ENCODE measurements at places on chromosomes 3 and 15. TPM values are rescaled to one million over a fixed set of nuclear protein-coding genes. Genes with fewer than 3 reads are reported as not detected.

CHRNA7 gene
- 0.16 TPM for total RNA-seq

MASP1 gene
- not detected for total RNA-seq

GNAT1 gene
- not detected for total RNA-seq

SERP1 gene
- total RNA-seq = 123 TPM

PLA2G4E gene
- not detected for total RNA-seq

PIGZ gene
- 1.1 TPM for total RNA-seq

CTXN2 gene
- total RNA-seq = not detected

CPNE4 gene
- not detected for total RNA-seq

FSIP1 gene
- 0.92 TPM for total RNA-seq

DTWD1 gene
- 15.0 TPM for total RNA-seq

OSBPL10 gene
- 10.4 TPM for total RNA-seq

CDHR4 gene
- total RNA-seq = 0.35 TPM

ACKR2 gene
- 1.0 TPM for total RNA-seq

NRG4 gene
- 0.06 TPM for total RNA-seq

RHO gene
- total RNA-seq = not detected

TUSC7 gene
- not detected for total RNA-seq

MESP2 gene
- not detected for total RNA-seq

CCR3 gene
- total RNA-seq = not detected

GMNC gene
- total RNA-seq = not detected

TYRO3 gene
- 0.93 TPM for total RNA-seq

EIF3J gene
- 58.2 TPM for total RNA-seq

SOX14 gene
- total RNA-seq = not detected

MYLK gene
- total RNA-seq = 1.0 TPM

ISLR2 gene
- total RNA-seq = not detected

CHRD gene
- total RNA-seq = not detected

PRSS50 gene
- total RNA-seq = not detected

USP13 gene
- total RNA-seq = 7.0 TPM

EPHA6 gene
- not detected for total RNA-seq

EPB42 gene
- not detected for total RNA-seq

COL6A5 gene
- total RNA-seq = not detected

CLDN18 gene
- total RNA-seq = 0.47 TPM

EPHA3 gene
- total RNA-seq = not detected

ERICH6 gene
- not detected for total RNA-seq

MCF2L2 gene
- total RNA-seq = 5.9 TPM

CLDN16 gene
- not detected for total RNA-seq

SNUPN gene
- total RNA-seq = 26.7 TPM

IL16 gene
- 299 TPM for total RNA-seq

TMPRSS7 gene
- not detected for total RNA-seq

SV2B gene
- total RNA-seq = not detected

Measured in T-cell (primary cell).